Stimulated activated CD4-positive, alpha-beta T cell treated with anti-CD3 and anti-CD28 coated beads, Interleukin-15, amount 100 ng/mL, for 1 hour (primary cell): ENCODE measurements at places on chromosomes 12 and 14.

- no peak for DNase-seq
These were observed 86.4 kb downstream of the MON2 start for GRCh38 chr12:62552906-62553556.

- no peak for DNase-seq
These were observed 71.3 kb downstream of the PDE3A start for GRCh38 chr12:20439626-20440025.

DNA sequence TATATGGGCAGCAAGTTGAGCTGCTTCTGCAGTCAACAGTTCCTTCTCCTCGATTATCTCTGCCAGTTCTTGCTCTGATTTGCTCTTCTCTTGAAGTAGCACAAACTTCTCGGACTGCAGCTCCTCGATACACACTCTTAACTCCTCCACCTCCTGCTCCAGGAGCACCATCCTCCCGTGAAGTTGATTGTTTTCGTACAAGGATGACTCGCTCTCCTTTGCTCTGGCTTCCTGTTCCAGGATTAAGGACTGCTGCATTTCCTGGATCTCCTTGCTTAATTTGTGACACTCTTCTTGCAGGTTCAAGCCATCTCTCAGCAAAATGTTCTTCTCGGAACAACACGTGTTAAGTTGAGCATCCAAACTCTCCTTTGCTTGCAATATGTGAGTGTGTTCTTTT, 56.2 kb upstream of the VPS33A start:
- DNase-seq, result no peak

GRCh38 chr14:32761381-32761968, 177.2 kb upstream of the NPAS3 start:
- DNase-seq, result no peak

DNA sequence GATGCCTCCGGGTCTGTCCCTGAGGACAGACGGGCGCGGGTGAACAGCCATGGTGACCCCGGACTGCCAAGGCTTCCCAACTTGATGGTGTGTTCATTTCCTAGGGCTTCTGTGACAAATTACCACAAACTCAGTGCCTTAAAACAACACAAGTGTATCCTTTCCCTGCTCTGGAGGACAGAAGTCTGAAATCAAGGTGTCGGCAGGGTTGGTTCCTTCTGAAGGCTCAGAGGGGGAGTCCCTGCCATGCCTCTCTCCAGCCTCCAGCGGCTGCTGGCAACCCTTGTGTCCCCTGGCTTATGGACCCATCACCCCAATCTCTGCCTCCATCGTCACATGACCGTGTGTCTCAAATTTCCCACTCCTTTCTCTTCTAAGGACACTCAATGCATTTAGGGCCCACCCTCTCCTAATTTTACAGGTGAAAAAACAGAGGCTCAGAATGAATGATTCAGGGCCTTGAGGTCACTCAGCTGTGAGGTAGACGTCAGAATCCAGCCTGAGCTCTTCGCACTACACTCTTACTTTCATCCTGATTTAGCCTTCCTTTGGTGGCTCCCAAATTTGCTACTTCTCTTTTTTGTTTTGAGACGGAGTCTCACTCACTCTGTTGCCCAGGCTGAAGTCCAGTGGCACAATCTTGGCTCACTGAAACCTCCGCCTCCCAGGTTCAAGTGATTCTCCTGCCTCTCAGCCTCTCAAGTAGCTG, 45.4 kb downstream of the VCPKMT start:
- DNase-seq, result no peak

- no peak for DNase-seq
These were observed 64.1 kb downstream of the RAD51B start for GRCh38 chr14:67883717-67884116.

DNA sequence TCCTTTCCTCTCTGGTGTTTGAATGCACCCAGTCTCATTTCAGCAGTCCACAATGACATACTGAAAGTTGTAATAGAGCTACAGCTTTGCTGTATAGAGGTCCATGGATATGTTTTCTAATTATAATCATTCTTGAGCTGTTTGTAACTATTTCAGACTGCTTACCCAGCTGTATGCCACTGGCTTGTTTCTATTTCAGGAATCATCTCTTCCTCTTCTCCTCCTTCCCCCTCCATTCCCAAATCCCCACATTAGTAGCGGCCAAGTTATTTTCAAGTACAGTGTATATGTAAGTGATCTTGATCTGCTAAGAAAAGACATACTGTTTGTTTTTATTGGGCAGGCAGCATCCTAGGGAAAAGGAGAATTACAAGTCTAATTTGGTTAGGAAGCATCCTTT, 775.0 kb downstream of the DIO2 start:
- DNase-seq, result no peak

DNA sequence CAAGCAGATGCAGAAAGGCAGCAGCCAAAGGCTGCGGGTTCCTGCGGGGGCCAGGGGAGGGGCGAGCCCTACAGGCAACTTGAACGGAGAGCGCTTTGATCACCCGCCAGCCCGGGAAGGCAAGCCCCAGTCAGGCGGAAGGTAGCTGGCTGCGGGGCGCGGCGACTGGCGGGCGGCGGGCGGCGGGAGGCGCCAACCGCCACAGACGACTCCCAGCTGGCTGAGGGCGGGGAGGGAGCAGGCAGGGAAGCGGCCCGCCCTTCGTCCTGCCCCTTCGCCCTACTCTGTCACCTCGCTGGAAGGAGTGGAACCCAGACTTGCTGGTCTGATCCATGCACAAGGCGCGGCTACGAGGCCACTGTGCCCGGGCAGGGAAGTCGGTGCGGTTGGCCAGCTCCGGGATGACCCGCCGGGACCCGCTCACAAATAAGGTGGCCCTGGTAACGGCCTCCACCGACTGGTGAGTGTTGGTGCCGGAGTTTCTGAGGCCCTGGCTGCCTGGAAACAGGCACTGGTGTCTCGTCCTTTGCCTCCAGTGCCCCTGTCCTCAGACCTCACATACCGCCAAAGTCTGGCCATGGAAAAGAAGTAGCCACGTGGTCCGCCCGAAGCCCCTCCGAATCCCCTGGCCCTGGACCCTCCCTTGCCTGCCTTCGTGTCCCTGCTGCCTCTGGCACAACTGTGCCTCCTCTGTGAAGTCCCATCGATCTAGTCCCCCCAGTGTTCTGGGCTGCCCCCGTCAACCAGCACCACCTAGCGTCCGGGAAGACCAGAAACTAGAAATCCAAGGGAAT, 15.4 kb upstream of the CARMIL3 start:
- peak; percentile 38 for DNase-seq

- DNase-seq, result no peak
These were observed 147.5 kb downstream of the KITLG start for GRCh38 chr12:88432531-88433490.

- DNase-seq, result no peak
These were observed 37.0 kb upstream of the FBXO33 start for GRCh38 chr14:39469094-39469710.

DNA sequence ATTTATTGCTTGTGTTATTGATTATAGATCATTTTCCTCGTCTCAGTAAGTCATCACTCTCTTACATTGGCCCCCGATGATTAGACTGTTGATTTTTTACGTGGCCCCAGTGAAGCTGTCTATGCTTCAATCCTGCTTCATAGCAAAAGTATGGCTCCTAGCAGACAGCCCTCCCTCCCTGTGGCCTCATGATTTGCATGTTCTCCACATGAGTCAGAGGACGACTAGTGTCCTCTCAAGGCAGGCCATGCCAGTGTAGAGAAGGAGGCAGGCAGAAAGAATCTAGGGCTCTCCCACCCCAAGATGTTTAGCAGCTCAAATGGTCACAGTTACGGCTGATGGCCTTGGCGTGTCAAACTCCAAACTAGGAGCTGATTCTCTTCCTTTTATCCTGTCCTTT, 59.6 kb downstream of the FIGNL2 start:
- DNase-seq, result no peak

- DNase-seq, result no peak
These were observed 66.3 kb downstream of the RBM19 start for GRCh38 chr12:113899561-113900471.

DNA sequence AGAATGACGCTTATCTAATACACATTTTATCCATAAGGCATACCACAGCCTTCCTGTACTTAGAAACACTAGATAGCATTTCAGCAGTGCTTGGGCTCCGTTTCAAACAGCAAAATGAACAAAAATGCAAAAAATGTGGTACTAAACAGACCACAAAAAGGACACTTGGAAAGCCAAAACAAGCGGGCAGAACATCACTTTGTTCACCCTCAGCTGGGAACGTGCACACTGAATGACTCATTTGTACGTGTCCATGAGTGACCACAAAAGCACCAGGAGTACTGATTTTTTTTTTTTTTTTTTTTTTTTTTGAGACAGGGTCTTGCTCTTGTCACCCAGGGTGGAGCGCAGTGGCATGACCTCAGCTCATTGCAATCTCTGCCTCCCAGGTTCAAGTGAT, 8.9 kb upstream of the FOXN3 start:
- DNase-seq, result no peak

DNA sequence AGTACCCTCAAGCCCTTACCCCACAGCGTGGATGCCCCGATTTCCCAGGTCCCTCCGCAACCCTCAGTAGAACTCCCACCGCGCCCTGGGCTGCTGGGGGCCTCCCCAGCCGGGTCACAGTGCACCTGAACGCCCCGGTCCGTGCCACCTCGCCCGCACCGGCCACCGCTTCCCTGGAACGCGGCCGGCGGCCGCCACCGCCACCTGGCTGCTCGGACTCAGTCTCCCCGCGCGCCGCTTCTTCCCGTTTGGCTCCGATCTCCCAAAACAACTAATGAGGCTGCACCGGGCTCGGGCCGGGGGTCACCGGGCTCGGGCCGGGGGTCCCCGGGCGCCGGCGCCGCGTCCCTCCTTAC, 1.0 kb downstream of the ITPK1 start:
- no peak for DNase-seq

GRCh38 chr12:56670836-56671235, 17.2 kb downstream of the PTGES3 start:
- DNase-seq, result no peak

- no peak for DNase-seq
These were observed 207.2 kb downstream of the SLC5A8 start for GRCh38 chr12:101002696-101003419.

DNA sequence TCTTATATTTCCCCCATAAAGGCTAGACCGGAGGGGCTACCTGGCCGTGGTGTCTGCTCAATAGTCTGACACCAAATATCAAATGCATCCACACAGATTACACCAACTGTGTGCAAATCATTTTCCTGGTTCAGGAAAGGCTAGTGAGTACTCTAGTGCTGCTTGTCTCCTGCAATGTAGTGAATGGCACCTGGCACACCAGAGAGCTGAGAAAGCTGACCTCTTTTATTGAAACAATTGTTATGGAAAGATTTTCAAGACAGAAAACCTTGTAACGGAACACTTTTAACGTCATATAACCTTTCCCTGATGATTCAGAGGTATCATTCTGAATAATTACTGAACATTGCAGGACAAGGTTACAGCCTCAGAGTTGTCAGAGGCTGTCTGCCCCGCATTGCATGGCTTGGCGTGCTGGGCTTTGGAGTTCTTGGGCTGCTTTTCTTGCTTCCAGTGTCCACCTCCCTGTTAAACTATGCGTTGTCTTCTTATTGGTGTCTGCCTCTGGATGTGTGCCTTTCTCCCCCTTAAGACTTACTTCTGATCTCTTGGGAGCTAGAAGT, 40.7 kb upstream of the HDAC7 start:
- no peak for DNase-seq

GRCh38 chr12:111904446-111904975, 62.5 kb downstream of the MAPKAPK5 start:
- DNase-seq, result no peak

DNA sequence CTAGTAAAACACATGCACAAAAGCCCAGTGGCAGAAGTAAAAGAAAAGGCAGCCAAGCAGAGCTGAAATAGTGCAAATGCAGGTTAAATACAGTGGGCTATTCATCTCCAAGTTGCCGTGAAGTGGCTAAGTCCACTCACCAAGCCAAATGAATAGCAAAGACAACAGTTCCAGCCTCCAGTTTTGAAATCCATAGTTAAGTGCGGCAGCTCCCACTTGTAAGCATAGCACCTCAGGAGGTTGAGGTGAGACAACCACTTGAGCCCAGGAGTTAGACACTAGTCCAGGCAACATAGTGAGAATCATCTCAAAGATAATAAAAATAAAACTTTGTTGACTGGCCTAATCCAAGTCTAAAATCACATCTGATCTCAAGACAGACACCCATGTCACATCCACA, 9.8 kb upstream of the PHLDA1 start:
- DNase-seq, result no peak

DNA sequence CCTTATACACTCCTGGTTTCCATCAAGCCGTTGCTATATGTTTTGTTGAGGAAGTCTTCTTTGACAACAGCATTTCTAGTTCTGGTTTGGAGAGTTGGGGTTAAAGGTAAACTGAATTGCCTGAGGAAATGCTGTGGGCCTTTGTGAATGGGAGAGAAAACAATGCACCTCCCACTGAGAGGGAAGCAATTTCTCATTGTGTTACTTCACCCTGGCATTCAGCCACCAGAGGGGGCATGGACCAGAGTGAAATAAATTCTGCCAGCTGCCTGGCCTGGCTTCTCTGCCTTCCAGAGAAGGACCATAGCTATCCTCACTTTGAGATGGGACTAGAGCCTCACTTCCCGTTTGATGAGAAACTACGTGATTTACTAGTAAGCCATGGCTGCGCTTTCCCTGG, 475.3 kb downstream of the EGLN3 start:
- no peak for DNase-seq

DNA sequence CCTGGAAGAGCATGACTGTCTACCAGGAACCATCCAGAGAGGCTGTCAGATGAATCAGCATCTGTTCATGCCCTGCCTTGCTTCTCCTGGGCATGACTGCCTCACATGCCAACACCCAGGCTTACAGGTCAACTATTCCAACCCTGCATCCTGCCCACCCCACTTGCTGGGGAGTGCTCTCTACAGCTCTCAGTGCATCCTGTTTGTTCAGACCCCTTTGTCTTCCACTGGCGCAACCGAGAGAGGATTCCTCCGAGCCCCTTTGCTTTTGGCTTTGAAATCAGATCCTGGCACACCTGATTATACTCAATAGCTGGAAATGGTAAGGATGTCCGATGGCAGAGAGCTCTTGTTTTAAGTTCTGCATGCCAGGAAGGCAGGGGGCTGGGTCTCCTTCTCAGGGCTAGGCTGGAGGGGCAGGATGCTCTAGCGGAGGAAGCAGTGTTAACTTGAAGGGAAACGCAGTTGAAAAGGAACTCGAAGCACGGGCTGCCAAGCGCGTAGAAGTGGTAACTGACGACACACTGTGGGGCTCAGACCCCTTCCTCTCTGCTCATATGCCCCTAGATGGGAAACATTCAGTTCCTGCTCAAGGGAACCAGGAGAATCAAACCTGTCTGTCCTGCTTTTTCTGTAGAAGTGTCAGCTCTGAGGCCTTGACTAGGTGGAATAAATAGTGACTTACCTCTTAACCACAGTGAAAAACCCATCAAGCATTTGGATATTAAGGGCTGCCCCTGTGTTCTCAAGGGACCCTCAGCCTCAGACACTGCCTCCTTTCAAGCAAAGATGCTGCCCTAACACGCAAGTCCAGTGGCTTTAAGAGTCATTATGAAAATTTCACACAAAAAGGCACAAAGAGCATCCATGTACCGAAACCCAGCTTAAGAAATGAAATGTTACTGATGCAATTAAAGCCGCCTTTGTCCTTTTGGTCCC, 297.5 kb downstream of the ZFP36L1 start:
- DNase-seq, result no peak

- DNase-seq, result no peak
These were observed 319.1 kb downstream of the ALG10 start for GRCh38 chr12:34341362-34341733.
